HCT116 (cell line): ENCODE measurements at places on chromosomes 3 and 15.
A peak's percentile ranks its signal among the peaks of the same experiment; 100 is the strongest.

GRCh38 chr3:66554178-66554577, 53.4 kb upstream of the LRIG1 start:
- DNase-seq = no peak

DNA sequence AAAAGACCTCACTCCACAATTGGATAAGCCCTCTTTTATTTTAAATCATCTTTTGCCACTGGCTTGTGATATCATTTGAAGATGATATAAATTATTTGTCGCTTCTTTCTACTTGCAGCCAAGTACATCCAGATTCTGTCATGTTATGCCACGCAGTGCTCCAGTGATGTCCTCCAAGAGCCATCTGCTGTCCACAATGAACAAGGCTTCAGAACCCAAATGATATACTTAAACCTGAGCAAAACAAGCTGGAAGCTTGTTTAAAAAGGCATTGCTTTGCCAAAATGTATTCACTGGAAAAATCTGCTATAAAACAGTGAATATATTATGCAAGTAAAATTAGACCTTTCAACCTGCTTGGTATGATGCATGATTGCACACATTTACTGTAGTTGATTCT, 58.8 kb upstream of the ARL6 start:
- DNase-seq = no peak

DNA sequence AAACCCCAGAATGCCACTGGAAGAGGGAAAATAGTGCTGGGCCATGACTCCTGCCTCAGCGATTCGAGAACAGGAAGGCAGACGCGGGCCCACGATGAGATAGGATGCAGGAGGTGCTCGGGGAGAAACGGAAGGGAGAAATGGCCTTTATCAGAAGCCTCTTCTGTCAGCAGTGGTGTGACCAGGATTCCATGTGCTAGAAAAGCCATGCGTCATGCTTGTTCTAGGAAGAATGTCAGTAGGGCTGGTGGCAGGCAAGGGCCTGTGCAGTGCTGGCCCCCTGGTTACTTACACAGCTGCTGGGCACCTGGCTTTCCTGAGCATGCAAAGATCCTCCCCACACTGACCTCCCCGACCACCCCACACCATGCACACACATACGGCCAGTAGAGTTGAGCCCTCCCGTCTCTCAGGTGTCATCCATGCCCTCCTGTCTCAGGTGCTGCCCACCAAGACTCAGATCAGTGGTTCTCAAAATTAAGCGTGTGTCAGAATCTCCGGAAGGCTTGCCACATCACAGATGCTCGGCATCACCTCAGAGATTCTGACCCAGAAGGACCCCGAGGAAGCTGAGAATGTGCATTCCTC, 106.7 kb downstream of the ADAMTS17 start:
- DNase-seq = no peak

- DNase-seq = no peak
These were observed 135.1 kb downstream of the LRRC28 start for GRCh38 chr15:99386391-99386790.

DNA sequence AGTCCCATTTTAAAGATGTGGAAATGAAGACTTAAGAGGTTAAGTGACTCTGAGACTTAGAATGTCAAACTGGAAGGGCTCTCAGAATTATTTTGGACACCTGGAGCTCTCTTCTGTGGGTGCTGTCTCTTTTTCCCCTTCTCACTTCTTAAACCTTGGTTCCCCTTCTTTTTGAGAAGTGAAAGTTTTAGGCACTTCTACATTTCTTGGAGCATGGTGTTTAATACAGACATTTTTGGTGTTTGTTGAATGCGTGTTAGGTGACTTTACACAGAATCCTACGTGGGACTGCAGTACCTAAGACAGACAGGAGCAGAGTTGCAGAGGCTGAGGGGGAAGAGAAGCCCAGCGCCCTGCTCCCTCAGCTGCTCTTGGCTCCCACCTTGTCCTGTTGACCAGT, 133.3 kb downstream of the MDFIC2 start:
- no peak for DNase-seq

DNA sequence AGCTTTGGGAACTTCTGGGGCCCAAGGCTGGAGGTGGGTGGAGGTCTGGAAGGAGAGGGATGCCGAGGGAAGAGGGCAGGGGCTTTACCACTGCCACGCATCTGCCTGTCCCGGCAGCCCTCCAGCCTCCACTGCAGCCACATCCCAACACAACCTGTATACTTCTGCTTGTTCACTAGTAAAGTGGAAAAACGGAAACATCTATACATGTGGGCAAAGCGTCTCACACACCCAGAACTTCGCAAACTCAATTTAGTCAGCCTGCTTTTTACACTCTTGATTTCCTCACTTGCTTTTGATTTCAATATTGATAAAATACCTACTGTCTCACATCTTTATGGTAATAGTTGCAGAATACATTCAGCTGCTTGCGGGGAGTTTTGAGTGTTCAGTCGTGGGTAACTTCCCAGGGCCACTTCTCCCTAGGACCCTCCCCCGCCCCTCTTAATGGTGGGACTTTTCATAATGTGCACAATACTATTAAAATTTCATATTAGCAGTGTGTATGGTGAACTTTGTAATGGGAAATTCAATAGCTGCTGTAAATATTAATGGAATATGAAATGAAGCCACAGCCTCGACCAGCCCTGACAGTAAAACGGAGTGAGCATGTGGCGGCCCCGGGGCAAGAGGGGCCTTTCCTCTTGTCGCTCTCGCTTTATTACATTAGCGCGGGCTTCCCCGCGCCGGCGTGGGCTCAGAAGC, 85.2 kb downstream of the NR2F2 start:
- DNase-seq = no peak

- DNase-seq = no peak
These were observed 92.0 kb downstream of the GABRG3 start for GRCh38 chr15:27062951-27063350.

GRCh38 chr3:3531476-3531875, 267.8 kb upstream of the LRRN1 start:
- no peak for DNase-seq

DNA sequence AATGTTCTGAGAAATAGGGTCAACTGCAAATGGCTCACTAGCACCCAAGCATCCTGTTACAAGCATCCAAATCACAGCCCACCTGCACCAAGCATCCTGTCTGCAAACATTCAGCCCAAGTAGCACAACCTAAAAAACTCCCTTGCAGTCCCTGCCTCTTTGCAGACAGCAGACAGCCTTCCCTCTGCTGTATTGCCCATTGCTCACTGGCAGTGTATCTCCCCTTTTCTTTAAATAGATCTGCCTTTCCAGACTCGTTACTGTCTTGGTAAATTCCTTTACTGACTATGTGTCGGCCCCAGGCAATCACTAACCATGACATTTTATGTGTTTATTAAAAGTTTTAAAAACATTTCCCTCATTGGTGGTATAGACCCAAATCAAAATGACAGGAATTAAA, 155.4 kb downstream of the ADAMTSL3 start:
- DNase-seq = no peak

GRCh38 chr15:73052653-73053397, 562 bp downstream of the NEO1 start:
- peak; percentile 23 for DNase-seq

GRCh38 chr3:15693355-15693754, 91.8 kb downstream of the BTD start:
- no peak for DNase-seq

- no peak for DNase-seq
These were observed 42.7 kb downstream of the NIPA2 start for GRCh38 chr15:22880981-22881738.

GRCh38 chr3:113165841-113166240, 45.5 kb upstream of the BOC start:
- no peak for DNase-seq

GRCh38 chr3:179373938-179374337, 26.4 kb downstream of the MFN1 start:
- no peak for DNase-seq
